ENCODE measurements at places on chromosomes 16 and 17.

GRCh38 chr16:31201582-31202413 is 762 bp downstream of the PYCARD start:
- DNase-seq: no peak

- no peak for DNase-seq
These were observed 33.6 kb upstream of the CACNG4 start for GRCh38 chr17:66930933-66931332.

- DNase-seq: no peak
These were observed 57.2 kb downstream of the ABCC1 start for GRCh38 chr16:16006650-16007049.

DNA sequence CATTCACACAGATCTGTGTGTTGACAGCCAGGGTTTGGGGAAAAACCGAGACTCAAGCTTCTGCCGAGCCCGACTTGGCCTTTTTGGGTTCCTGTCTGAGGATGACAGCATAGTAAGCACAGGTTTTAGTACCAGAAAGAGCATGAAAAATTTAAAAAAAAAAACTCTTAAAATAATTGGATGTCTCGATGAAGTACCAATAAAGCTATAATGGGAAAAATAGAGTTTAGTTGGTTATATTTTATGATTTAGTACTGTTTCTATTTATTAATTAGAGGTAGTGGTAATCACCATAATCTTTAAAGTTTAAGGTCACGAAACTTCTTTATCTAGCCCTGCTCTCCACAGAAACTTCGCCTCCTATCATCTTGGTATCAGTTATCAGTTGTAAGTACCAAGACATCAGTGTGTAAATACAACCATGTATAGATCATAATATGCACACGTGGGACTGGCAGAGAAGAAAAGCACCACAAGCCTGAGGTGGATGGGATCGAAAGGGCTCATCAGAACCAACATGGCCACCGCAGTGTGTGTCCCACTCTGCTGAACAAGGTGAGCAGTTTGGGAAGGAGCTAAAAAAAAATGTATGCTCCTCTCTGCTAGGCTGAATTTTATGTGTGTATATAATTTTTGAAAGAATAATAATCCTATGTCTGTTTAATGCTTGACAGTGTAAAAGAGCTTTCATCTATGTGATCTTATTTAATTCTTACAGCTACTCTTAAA is 14.4 kb upstream of the EEF2K start:
- DNase-seq: no peak

- no peak for DNase-seq
These were observed 10.1 kb downstream of the SNX29 start for GRCh38 chr16:11986521-11987057.

DNA sequence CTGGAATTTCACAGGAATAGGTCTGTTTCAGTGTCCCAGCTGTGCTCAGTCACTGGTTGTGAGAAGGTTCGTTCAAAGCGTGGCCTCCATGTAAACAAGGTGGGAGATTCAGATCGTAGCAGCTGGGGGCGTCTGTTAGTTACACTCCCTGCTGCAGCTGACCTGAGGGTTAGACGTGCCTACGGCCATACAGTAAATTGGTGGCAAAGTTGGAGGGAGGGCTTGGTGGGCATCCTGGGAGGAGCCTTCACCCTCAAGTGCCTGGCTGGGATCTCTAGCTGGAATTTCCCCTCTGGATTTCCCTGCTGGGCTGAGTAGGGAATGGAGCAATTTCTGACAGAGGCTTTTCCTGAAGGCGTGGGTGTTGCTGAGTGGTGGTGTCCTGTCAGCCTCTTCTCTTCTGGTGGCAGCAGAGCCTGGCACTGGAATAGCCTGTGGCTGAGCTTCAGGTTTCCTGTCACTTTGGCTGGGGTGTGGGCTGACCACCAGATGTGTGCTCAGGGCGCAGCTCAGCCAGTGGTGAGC is 6.4 kb downstream of the FCSK start:
- DNase-seq: no peak

DNA sequence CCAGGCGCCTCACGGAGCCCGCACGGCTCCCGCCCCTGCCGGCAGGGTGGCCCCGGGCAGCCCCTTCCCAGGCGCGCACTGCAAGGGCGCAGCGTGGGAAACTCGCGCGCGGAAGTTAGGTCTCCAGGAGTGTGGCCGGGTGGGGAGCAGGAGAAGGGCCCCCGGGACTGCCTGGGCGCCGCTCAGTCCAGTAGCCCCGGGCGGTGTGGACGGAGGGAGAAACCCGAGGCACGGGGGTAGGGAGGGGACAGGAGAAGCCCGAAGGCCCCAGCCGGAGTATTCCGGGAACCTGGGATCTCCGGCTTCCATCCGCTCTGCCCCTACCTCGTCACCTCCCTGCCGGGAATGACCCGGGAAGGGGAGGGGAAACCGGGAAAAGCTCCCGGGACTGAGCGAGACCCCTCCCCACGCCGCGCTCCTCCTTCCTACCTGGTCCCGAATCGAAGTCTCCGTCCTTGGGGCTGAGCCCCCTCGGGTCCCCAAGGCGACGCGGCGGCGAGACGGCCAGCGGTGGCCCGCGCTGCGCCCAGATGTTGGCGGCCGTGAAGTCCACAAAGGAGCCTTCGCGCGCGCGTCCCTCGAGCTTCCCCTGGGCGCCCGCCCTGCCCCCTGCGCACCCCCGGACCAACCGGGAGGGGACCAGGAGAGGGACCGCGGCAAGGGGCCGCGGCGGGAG is 418 bp downstream of the SOCS3 start:
- no peak for DNase-seq

GRCh38 chr16:88549671-88550245 is 20.4 kb upstream of the ZC3H18 start:
- DNase-seq: no peak

- no peak for DNase-seq
These were observed 6.3 kb downstream of the JPT1 start for GRCh38 chr17:75147878-75148546.

DNA sequence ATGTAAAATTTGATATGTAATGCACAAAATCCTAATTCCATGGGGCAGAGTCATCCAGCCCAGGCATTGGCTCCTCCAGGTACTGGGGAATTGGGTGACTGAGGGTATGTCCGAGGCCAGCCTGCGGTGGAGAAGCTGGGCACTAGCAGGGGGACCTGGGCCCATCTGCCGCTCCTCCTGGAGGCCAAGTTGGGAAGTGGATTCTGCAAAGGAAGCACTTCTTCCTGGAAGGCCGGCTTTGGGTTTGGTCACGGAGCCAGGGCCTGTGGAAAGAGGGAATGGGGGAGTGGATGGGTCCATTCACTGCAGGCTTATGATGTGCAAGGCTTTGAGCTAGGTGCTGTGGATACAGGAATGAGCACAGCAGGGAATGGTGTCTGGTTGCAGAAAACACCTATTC is 85.8 kb downstream of the GNAO1 start:
- no peak for DNase-seq

DNA sequence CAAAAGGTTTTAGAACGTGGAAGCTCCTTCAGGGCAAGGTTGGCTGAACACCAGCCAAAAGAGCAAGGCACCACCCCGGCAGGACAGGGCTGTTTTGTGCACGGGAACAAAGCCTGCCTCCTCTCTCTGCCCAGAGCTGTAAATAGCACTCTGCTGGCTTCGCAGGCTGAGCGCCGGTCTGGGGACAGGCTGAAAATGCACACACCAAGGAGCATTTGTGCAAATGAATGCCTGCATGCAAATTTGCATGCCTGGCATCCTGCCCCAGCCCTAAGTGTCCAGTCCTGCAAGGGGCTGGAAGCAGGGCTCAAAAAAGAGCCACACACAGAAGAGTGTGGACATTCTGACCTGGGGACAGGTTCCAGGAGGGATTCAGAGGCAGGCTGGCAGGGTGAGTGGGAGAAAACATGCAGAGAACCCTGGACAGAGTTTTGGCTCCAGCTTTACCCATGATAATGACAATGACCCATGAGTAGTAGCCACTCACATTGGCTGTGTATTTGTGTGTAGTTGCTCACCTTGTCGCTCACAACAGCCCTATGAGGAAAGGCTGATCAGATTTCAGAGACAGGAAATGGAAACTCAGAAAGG is 11.7 kb downstream of the ABAT start:
- DNase-seq: no peak

- DNase-seq: no peak
These were observed 21.1 kb downstream of the NGFR start for GRCh38 chr17:49516180-49516579.

GRCh38 chr16:46731691-46732555 is 16.2 kb downstream of the MYLK3 start:
- no peak for DNase-seq

DNA sequence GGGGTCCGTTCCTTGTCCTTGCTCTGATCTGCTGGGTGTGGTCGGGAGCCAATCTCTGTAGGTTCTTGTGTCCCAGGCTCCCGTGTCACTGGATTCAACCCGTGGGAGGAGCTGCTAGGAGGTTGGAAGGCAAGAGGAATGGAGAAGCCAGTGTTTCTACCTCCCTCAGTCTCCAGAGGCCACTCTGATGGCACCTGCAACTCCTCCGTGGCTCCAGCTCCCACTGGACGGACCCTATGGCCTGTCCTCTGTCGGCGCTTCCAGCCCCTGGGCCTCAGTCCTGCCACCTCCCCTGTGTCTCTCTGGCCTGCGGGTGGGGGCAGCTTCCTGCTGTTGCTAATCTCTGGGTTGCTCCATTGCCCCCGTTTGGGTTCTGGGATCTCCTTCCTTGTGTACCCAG is 71.1 kb downstream of the CMIP start:
- no peak for DNase-seq

Data from activated naive CD8-positive, alpha-beta T cell treated with anti-CD3 and anti-CD28 coated beads, Interleukin-2, amount 50 U/mL, for 16 hours (primary cell).